CD4-positive, alpha-beta T cell (primary cell): ENCODE measurements at places on chromosomes 3 and 15.

DNA sequence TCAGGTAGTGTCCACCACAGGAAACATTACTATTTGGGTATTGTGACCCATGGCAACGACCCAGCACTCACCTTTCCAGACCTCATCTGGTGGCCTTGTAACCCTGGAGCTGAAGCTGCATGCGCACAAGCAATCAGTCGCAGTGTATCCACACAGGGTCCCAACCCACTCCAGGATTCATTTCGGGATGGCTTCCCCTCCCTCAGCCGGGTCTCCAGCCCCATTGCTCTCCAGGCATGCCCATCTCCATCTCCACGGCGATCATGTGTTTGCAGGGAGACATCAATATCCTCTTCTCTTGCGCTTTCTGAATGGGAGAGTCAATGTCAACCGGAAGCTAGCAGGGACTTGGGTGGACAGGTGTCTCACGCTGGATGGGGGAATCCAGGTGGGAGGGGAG lies 35.2 kb downstream of the GOLGA6L2 start:
- DNase-seq, result no peak

DNA sequence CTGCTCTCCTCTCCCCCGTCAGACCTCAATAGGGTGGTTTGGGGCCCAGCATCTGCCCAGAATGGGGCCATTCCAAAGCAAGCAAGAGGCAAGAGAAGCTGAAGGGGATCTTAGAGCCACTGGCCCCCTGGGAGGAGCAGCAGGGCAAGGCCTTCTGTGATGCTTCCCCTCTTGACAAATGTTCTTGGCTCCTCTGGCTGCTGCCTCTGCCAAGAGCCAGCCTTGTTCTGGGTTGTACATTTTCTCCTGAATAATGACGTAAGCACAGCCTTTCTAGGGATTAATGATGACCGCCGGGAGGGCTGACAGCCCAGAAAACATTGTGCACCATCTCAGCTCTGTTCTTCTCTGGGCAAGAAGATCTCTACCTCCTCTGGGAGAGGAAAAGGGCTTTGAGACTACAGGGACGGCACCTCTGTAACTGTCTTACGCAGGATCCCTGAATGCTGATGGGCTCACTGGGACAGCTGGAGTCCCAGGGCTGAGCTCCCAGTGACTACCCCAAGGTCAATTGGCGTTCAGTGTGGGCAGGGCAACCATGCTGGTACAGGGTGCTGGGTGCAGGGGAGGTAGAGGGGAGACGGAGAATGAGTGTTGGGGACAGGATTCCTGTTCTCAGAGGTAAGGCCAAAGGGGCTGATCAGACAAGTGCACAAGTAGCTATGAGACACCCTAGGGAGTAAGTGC lies 253.3 kb downstream of the FAM43A start:
- no peak for DNase-seq

GRCh38 chr3:14300721-14301399 lies 101.5 kb upstream of the SLC6A6 start:
- DNase-seq, result no peak

- DNase-seq, result no peak
Measured at GRCh38 chr3:57274845-57275244, 17.6 kb downstream of the ASB14 start.
